HT-29 (cell line): ENCODE measurements at places on chromosomes 3 and 15. TPM values are rescaled to one million over a fixed set of nuclear protein-coding genes. Genes with fewer than 3 reads are reported as not detected.

DNA sequence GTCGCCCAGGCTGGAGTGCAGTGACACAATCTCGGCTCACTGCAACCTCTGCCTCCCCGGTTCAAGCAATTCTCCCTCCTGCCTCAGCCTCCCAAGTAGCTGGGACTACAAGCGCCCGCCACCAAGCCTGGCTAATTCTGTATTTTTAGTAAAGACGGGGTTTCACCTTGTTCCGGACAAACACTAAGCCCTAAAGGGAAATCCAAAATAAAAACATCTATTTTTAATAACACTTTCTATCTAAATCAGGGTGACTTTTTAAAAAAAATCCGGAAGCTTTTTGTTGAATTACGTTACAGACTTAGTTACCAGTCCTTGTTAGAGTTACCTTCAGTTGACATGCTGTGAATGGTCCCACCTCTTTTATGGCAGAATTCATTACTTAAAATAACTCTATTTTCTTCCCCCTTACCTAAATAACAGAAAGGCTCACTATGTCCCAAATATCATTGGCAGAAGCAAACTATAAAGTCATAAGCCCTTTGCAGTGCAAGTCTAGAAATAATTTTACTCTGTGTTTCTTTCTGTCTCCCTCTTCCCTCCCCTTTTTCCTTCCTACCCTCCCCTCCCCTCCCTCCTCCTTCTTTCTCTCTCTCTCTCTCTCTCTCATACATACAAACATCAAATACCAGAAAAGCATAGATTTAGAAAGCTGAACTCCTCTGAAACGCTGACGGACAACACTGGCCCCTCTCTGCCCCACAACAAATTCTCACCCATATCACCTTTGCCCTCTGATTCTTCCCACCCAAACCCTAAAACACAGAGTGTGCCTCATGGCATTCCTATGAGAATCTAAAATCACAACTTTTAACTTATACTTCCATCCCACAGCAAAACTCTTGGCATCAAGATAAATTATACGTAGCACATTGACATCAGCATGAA, 18.3 kb downstream of the THBS1 start:
- DNase-seq = no peak

DNA sequence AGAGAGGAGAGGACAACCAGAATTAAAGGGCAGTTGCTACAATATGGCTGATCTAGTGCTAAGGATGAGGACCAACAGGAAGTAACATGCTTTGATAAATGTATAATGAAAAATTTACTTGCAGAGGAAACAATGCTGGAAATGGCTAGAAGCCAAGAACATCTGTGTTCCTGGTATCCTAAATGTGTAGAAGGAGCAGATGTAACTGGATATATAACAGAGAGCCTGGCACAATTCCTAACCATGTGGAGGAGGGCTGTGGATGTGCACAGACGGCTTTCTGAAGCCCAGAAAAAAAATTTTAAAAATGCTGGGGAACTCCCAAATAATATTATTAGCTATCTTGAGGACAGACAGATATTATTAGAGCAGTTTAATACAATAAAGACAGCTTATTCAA, 159.4 kb upstream of the GBE1 start:
- DNase-seq = no peak

DNA sequence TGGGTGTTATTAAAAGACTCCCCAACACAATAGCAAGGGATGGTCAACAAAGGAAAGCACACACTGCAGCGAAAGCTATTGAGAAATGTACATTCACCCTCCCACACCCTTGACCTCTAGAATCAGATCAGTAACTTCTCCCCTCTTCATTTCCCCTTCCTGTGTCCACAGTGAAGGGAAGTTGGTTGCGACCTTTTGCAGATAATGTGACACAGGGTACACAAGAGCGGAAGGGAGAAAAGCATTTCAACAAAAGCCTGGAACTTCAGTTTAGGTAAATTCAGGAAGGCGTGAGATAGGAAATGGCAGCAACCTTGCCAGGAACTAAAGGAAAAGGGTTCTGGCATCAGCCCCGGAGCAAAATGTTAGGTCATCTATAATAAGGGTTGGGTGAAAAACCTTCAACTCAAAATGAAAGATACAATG, 899.8 kb downstream of the MCTP2 start:
- DNase-seq = no peak

The PLCD1 gene
- 7.6 and 9.6 TPM in 2 replicates for total RNA-seq

The ITIH1 gene
- total RNA-seq = 0.08 TPM in 1 of 2 replicates, not detected in the other
